ENCODE measurements at places on chromosomes 1 and 21. TPM values are rescaled to one million over a fixed set of nuclear protein-coding genes. Genes with fewer than 3 reads are reported as not detected.

- DNase-seq, result no peak
Observed at GRCh38 chr21:15498455-15498854, 231.3 kb upstream of the USP25 start.

DNA sequence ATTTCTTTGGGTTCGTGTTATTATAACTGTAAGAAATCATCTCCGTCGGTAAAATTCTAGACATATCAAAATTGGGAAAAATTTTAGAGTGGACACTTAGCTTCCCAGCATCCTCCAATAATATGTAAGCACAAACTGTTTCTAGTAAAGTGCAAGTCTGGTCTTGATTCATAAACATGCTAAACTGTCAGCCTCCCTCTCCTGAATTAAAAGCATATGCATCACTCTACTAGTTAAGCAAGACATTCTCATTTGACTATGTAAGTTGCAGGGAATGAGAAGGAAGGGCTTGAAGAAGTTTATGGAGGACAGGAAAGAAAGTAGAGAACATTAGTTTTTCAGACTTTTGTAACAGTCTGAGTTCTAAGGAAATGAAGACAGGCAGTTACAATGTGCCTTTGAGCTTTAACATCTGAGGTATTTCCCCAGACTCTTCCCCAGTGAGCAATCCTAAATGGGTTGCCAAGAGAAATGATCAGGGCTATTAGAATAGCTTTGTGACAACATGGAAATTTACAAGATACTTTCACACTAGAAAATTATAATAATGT lies 90.0 kb downstream of the TYW3 start:
- DNase-seq, result no peak

DNA sequence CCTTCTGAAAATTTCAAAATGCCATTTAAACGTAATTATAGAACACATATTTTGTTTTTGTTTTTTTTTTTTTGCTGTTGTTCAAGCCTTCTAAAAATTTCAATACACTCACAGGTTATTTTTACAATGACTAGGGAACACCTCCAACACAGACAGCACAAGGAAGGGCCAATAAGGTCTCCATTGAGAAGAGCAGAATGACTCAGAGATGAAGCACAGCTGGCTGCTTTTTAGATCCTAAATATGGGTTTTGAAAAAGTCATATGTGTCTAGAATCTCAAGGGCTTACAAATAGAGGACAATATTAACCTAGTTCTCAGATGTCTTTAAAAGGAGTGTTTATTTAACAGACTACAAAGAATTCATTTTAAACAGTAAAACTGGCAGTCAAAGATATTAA lies 104.6 kb downstream of the NEGR1 start:
- DNase-seq, result no peak

DNA sequence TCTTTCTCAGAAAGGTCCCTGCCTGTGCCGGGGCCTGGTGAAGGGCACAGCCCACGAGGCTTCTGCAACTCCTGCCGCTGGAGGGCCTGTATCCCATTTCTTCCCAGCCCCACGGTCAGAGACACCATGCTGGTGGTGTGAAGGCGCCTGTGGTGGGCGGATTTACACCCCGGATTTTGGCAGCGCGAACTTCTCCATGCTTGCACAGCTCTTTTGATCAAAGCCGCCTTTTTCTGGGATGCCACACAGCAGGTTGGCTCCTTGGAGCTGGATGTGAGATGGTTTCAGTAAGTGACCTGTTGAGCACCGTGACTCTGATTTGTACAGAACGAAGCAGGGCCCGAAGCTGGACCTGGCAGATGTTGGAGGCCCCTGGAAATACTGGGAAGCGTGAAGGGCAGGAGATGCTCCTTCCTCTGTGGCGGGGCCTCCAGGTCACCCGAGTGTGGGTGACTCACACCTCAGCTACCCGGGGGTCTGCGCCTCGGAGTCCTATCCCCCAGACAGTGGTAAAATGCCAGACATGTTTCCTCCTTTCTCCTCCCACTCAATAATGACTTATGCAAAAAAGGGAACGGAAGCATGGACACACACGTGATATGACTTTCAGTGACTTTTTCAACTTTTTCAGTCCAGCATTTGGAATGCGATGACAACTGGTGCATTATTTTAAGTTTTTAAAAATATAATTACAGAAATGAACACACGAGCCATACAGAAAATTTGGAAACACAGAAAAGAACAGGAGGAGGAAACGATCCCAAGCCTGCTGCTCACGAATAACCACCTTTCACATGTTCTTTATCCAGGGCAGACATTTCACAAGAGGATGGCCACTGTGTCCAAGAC lies 9.0 kb downstream of the UMODL1 start:
- no peak for DNase-seq

- DNase-seq, result no peak
Observed at GRCh38 chr1:245260110-245260882, 105.5 kb downstream of the KIF26B start.

- no peak for DNase-seq
Observed at GRCh38 chr1:30005972-30006619, 717.3 kb downstream of the MATN1 start.

- DNase-seq, result no peak
Observed at GRCh38 chr1:243503155-243503554, 247.3 kb downstream of the SDCCAG8 start.

The RNU1-4 gene
- not detected for polyA plus RNA-seq

The ESRRG gene
- polyA plus RNA-seq, result 46.4 TPM

The RPS27 gene
- polyA plus RNA-seq, result 3,620 TPM

The UBE2U gene
- polyA plus RNA-seq, result not detected

Measured in right renal cortex interstitium (tissue), 3 donors.